ENCODE measurements at places on chromosomes 11 and 22.

DNA sequence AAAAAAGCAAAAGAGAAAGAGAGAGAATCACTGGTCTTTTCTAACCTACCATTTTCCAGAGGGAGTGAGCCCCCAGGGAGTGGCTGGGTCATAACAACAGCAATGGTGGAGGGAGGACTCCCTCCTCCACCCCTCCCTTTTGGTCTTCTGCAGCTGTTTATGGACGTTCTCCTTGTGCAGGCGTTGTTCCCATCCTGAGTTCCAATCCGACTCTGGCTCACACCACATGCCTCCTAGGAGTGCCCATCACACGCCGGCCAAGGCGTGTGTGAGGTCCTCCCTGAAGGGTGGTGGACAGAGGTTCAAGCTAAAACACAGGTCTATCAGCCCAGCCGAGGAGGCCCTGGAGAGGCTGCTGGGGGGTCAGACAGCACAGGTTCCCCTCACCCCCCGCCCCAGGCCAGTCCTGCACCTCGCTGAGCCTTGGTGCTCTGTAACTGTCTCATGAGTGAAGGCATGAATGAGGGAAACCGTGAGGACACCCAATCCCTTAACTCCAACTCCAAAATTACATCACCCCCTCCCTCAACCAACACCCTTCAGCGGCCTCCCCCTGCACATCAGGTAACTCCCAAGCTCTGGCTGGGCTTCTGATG is 29.4 kb downstream of the IFT27 start:
- no peak for DNase-seq

- DNase-seq = no peak
Measured at GRCh38 chr22:24873226-24873625, 67.2 kb downstream of the SGSM1 start.

DNA sequence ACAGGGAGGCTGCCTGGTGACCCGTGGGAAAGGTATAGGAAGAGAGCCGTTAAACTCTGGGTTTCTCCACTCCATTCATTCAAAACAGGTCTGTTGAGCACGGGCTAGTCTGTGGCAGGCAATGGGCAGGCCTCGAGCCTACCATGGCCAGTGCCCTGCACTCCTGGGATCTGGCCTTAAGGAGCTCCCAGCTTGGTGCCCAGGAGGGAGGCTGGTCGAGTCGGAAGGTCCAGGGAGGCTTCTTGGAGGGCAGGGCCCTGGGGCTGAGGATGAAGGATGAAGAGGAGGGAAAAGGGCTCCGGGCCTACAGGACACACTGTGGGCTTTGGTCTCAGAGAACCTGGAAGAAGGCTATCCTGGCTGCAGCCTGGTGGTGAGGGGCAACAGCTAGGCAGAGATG is 41.9 kb upstream of the MN1 start:
- no peak for DNase-seq

GRCh38 chr11:85685125-85685819 is 723 bp downstream of the CCDC89 start:
- no peak for DNase-seq

GRCh38 chr11:112751329-112751728 is 209.9 kb upstream of the NCAM1 start:
- DNase-seq = no peak

DNA sequence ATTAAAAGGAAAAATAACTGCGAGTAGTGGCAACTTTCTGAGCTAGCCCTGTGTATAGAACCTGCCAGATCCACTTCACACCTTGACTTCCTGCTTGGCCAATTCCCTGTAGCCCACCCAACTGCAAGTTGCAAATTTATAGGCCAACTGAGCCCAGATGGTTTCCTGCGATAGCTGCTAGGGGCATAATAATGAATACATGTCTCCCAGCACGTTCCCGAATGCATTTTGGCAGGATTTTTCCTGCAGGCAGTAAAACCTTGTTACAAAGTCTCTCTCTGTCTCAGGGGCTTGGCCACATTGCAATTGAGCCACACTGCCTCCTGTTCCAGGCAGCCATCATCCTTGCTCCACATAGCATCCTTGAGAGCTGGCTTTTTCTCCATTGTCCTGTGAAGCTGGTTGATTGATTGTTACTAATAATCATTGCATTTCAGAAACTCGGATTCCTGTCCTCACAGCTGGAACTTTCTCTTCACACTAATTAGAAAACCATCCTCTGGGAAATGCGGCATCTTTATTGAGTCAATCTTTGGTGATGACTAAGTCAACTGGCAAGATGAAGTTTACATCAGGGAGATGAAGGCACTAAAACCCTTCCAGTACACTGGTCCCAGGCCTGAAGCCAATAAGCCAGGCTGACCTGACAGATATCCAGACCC is 18.6 kb upstream of the LMO2 start:
- no peak for DNase-seq

GRCh38 chr11:21475276-21475675 is 717.6 kb upstream of the ANO5 start:
- DNase-seq = no peak

DNA sequence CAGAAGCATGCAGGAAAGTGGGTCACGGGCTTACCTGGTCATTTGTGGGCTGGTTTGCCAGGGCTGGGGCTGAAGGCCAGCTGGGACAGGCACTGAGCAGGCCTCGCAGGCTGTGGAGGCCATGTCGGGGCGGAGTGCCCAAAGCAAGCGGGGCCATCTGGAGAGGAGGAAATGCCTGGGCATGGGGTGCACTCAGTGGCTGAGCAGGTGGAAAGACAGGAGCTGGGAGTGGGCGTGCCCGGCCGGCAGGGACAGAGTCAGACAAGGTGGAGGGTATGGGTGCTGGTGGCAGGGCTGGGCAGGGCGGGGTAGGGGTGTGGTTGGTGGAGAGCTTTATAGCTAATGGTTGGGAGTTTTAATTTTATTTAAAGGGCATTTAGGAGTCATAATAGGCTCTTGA is 27.4 kb downstream of the DAGLA start:
- no peak for DNase-seq

GRCh38 chr22:45478108-45478771 is 24.4 kb upstream of the FBLN1 start:
- DNase-seq = no peak

GRCh38 chr22:45934659-45935341 is 42.2 kb downstream of the WNT7B start:
- DNase-seq = no peak

Measured in hematopoietic multipotent progenitor cell treated with erythropoietin and hydrocortisone succinate and interleukin-3 and kit ligand, for 6 days (in vitro differentiated cells).